Activated CD4-positive, alpha-beta T cell treated with anti-CD3 and anti-CD28 coated beads for 4 hours (primary cell): ENCODE measurements at places on chromosomes 6 and 20.

- no peak for DNase-seq
These were observed 23.3 kb downstream of the MICA start for GRCh38 chr6:31426395-31427354.

DNA sequence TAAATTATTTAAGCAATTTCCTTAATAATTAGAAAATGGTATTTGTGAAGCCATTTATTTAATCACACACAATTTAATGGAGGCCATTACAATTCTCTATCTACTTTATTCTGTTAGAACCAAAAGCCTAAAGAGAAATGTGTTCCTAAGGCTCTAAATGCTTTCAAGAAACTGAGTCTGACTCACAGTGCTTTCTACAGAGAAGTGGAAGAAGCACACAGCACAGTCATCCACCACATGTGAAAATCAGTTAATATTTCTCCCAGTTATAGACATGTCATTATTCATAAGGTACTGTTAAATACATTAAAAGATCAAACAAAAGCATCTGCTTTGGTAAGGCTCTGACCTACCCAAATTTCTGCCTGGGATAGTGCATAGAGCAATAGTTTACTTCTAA lies 214.4 kb downstream of the ALDH8A1 start:
- DNase-seq = no peak

DNA sequence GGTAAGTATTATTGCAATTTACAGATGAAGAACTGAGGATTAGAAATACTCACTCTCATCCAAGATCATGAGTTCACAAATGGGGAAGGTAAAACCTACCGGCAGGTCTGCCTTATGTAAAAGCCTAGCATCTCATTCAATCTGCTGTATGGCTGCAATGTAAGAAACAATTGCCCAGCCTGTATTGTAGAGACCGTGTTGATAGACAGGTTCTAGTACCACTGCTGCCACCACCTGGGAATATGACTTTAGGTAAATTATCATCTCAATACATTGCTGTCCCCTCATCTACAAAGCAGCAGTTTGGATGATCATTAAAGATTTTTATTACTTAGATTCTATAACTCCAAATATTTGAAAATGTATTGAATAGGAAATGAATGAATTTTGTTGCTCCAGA lies 23.3 kb upstream of the ARHGAP18 start:
- DNase-seq = no peak

DNA sequence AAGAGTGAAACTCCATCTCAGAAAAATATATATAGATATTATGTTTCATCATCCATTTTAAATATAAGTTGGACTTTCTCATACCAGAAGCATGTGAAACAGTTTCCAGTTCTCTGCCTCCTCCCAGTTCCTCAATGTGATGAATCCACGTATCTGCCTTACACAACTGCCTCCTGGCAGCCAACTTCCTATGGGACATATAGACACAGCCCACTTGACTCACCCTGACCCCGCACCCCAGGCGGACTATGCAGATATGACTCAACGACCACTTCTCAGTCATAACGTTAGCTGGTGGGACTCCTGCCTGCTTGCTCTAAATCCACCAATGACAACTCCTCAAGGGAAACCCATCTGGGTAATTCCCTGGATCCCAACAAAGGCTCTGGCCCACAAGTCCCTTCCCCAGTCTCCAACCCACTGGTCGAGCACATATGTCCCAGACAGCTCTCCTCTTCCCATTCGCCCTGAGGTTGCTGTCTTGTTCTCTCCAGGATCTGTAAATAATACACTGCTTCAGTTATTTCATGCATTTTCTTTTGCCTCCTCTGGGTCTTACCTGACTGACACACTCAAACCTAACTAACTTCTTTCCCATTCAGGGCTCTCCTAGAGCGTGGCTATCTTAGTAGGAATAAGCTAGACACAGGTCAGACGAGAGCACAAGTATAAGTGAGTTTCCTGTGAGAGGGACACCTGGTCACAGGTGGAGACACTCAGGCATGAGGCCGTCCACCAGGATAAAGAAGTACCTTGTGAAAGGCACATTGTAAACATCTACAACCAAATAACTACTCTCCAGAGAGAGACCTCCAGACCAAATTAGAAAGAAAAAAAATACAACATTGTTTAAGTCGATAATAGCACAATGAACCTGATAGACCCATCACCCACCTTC lies 548.5 kb downstream of the CD83 start:
- no peak for DNase-seq

- no peak for DNase-seq
These were observed 12.7 kb downstream of the LEMD2 start for GRCh38 chr6:33776186-33776585.

DNA sequence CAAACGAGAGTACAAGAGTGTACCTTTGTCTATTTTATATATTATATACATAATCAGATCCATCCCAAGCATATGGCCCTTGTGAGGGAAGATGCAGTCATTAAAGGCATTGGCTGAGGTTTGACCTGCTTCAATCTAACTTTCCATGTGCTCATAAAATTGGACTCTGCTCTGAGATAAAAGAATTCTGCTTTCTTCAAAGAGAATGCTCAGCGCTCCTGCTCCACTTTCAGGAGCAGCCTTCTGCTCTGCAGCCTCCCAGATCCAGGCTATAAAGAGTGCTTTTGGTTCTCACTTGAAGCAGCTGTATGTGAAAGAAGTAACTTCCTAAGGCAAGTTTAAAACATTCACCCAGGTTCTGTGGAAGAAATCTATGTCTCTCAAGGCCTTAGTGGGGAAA lies 45.3 kb downstream of the CD83 start:
- no peak for DNase-seq

DNA sequence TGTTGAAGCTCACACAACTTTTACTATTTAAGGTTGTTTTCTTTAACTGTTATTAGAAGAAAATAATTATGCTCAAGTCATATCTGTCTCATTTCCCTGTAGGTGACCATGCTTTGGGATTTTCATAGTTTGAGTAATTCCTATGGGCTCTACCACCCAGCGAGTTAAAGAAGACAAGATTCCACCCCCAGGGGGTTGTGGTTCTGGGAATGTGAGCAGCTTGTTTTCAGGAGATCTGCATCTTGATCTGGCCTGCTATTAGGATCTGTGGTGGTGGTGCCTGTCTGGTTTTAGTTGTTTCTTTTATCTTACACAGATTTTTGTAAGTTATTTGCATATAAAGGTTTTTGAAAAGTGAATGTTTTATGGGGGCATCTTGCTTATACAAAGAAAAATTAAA lies 20.2 kb upstream of the REV3L start:
- no peak for DNase-seq

DNA sequence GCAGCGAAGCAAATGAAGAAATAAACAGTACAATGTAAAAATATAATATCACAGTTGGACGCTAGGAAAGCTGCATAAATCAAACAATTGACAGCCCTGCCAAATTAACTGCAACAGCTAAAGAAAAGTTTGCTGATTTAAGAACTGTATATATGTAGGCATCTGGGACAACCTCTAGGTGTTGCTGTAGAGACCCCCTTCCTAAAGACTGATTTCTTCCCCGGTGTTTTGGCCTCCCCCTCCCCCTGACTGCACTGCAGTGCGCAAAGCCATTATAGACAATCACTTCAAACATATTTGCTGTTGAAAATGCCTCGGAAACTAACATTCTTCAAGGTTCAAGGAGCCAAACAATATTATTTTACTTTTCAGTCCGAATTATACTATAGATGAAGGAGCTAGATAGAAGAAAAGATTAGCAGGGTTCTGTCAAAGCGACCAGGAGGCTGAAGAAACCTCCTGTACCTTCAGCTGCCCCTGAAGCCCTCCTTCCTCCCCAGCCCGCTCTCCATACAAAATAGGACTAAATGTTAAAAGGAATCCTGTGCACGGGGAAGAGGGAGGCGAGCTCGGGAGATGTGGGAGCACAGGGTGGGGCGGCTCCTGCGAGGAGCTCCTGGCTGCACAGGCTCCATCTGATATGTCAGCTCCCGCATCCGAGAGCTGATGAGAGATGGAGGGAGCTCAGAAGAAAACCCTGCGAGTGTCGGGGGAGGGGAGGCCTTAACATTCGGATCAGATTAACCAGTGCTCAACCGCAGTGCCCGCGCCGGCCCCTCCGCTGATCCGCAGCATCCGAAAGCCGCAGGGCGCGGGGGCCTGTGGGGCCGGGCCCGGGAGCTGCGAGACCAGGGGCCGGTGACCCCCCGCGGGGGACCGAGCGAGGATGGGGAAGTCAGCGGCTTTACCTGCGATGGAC lies 822 bp downstream of the ELOVL4 start:
- DNase-seq = peak; percentile 9

- no peak for DNase-seq
These were observed 90.4 kb downstream of the MOXD1 start for GRCh38 chr6:132310921-132311320.

GRCh38 chr20:4227085-4227821 lies 211.9 kb upstream of the RNF24 start:
- no peak for DNase-seq

GRCh38 chr20:57153238-57153905 lies 113.1 kb downstream of the BMP7 start:
- DNase-seq = no peak

- DNase-seq = no peak
These were observed 62.4 kb upstream of the STXBP5 start for GRCh38 chr6:147141711-147142308.

GRCh38 chr20:5895626-5896025 lies 54.7 kb downstream of the TRMT6 start:
- DNase-seq = no peak

GRCh38 chr20:41748051-41748450 lies 129.9 kb upstream of the CHD6 start:
- DNase-seq = no peak

DNA sequence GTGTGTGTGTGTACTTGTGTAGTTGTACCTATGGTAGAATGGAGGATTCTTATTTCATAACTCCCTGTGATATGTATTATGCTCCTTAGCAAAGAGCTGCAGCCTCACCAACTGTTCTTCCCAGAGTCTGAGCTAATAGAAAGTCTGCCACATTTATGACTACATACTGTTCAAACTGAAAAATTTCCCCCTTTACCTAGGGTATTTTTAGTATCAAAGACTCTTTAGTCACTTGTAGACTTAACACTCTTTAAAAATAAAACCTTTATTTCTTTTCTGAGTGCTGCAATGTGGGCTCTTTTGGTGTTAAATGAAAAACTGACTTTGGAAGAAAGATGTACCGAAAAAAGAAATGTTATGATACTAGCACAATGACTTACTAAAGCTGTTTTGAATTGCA lies 39.6 kb upstream of the HS3ST5 start:
- no peak for DNase-seq

- DNase-seq = no peak
These were observed 301.4 kb upstream of the SUPT3H start for GRCh38 chr6:45679163-45679562.

GRCh38 chr20:54048481-54048880 lies 21.9 kb downstream of the BCAS1 start:
- DNase-seq = no peak

DNA sequence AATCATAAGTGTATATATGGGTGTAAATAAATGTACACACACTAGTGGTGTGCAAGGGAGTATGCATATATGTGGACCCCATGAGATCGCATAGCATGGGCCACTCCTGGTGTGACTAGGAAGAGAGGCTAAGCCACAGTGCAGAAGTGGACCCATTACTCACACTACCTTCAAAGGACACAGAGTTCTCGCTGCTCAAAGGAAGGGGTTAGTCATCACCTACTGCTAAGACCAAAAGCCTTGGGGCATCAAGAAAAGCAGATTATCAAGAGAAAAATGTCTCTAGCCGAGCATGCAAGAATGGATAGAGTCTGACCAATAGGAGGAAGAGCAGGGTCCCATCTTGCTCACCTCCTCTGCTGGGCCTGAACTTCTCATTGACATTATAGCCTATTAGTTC lies 195.5 kb downstream of the MAFB start:
- no peak for DNase-seq
